ENCODE measurements at places on chromosomes 3 and 15.
A peak's percentile ranks its signal among the peaks of the same experiment; 100 is the strongest.

- no peak for DNase-seq
Measured at GRCh38 chr3:186386883-186387560, 25.0 kb upstream of the DGKG start.

- DNase-seq: no peak
Measured at GRCh38 chr3:32258869-32259268, 20.4 kb downstream of the CMTM8 start.

DNA sequence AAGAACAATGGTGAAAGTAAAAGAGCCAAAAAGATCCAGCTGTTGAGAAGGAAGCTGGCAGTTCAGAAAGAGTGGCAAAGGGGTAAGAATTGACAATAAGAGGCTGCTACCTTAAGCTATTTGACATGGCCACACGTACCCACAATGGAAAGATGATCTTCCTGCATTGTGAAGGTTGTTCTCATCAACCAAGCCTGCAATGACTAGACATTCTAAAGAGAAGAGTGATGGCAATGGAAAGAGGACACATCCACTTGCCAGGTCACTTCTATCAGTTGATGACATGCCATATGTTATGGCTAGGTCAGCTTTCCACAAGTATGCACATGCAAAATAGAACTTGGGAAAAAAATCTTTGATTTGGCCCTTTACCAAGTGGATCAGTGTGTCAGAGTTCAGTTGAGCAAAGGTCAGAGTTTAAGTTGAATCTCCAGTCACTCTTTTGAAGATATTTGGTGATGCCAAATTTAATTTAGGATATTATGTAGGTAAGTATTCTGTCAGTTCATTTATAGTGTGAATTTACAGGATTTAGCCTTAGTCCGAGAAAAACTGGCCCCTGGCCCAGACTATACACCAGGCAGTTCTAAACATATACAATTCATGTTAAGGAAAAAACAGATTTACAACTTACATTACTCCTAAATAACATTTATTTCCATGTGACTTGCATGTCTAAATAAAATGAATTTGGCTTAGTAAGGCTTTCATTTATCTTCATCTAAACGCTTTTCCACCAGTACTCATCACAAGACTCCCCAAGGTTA lies 104.9 kb upstream of the FLNB start:
- no peak for DNase-seq

DNA sequence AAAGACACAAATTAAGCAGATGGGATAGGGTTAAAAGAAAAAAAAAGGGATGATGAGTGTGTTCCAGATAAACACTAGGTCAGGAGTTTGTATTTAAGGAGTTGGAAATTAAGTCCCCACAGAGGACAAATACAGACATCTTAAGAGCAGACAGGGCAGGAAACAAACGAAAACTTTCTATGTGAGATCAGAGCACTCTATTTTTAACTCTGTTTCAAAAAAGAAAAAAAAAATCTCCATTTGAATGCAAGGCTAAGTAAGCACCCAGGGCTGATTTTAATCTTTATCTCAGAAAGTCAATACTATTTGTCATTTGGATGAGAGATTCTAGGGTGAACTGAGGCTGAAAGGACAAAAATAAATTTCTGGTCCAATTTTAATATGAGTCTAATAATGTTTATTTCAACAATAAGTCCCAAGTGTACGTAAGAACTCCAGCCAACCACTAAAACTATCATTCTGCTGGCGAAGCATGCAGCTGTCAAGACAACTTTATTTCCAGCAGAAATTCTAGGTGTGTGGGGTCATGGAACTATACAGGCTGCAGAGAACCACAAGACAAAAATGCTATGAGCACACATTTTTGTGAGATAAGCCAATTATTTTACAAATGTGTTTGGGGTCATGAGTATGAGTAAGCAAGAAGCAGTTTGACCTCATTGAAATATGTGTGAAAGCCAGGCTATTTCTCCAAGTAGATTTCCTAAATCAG lies 186.1 kb downstream of the FMN1 start:
- DNase-seq: no peak

GRCh38 chr15:38899300-38899699 lies 334.7 kb upstream of the RASGRP1 start:
- no peak for DNase-seq

DNA sequence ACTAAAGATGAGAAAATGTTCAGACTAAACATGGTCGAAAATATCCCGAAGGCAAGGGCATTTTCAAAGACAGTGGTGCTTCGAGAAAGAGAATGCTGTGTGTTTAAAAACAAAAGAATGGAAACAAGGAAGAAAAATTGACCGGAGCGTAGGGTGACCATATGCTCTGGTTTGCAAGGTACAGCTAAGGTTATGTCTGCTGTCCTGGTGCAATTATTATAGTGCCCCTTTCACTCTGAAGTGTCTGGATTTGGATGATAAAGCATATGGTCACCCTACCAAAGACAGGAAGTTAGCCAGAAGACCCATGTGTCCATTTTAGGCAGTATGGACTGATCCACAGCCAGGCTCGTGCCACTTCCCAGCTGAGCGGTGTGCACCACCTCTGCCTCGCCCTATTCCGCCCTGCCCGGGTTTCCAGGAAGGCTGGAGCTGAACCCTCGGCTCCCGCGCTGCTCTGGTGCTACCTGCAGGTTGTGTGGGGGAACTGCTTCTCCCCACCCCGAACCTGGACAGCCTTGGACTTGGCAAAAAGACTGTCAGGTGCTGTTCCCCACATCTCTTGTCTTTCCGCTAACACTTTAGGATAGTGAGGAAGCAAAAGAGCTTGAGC lies 25.2 kb downstream of the GOLGA6D start:
- no peak for DNase-seq

GRCh38 chr15:55897560-55898336 lies 95.7 kb downstream of the NEDD4 start:
- DNase-seq: peak; percentile 18

Data from anterior cingulate cortex (tissue), 58 donors.